ENCODE measurements at places on chromosomes 7 and 10.
A peak's percentile ranks its signal among the peaks of the same experiment; 100 is the strongest.

DNA sequence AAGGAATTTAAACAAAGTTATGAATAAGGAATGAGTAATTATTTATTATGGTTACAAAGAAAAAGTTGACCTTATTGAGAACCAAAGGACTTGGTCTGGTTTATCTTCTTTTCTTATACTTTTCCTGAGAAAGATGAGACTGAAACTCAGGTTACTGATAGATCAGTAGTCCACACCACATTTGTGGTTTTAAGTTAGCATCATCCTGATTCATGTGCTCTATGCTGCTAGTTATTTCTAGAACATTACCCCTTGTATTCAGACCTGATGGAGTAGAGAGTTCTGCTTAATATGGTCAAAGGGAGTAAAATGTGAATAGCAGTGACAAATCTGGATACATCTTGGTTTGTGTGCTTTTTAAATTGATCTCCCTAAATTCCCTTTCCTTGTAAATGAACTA, 63.8 kb downstream of the FOXP2 start:
- DNase-seq, result no peak

- DNase-seq, result no peak
Measured at GRCh38 chr7:108455551-108455997, 662 bp downstream of the NRCAM start.

- DNase-seq, result no peak
Measured at GRCh38 chr7:74606101-74606908, 51.2 kb upstream of the GTF2I start.

GRCh38 chr7:22435105-22435504, 64.9 kb downstream of the STEAP1B start:
- DNase-seq, result no peak

- DNase-seq, result peak; percentile 16
Measured at GRCh38 chr7:92916770-92917224, 80.4 kb upstream of the CDK6 start.

GRCh38 chr7:108434010-108434409, 22.2 kb downstream of the NRCAM start:
- no peak for DNase-seq

- peak; percentile 75 for DNase-seq
Measured at GRCh38 chr10:86971232-86971991, 3.1 kb downstream of the ADIRF start.

Measured in foreskin melanocyte (primary cell).